ENCODE measurements at places on chromosomes 1 and 21. TPM values are rescaled to one million over a fixed set of nuclear protein-coding genes. Genes with fewer than 3 reads are reported as not detected.

DNA sequence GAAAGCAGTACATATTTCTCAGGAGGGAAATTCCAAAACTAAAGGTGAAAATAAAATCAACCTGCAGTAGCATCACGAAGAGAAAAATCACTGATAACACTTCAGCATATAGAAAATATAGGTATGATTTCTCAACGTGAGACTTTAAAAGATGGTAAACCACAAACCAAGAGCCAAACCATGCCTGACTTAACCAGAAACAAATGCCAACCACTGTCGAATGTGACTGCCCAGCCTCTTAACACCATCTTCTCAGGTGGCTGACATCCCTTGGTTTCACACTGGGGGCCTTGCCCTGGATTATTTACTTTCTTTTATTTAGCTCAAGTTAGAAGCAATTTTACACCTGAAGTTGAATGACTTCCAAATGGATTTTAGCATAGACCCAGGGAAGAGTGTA lies 10.1 kb downstream of the HMGCS2 start:
- no peak for DNase-seq

GRCh38 chr1:102578804-102579203 lies 529.5 kb downstream of the COL11A1 start:
- no peak for DNase-seq

GRCh38 chr1:151222130-151222529 lies 23.8 kb downstream of the PIP5K1A start:
- no peak for DNase-seq

DNA sequence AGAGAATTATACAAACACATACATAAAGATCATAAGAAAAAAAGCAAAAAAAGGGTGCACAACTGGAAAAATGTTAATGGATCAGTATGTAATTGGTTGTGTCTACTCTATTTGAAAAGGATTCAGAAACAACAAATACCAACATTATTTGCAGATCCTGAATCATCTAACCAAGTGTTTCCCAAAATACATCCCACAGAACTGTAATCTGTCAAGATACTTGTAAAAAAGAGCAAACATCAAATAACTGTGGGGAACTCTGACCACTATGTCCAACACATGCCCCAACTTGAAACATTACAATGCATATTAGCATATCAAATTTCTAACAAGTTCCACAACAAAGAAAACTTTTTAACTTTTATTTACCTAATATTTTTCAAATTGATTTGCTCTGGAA lies 22.6 kb downstream of the ANKRD13C start:
- no peak for DNase-seq

- no peak for DNase-seq
Observed at GRCh38 chr1:166511761-166512160, 327.5 kb upstream of the POGK start.

- DNase-seq, result peak; percentile 39
Observed at GRCh38 chr1:21290546-21290944, 282 bp upstream of the ECE1 start.

DNA sequence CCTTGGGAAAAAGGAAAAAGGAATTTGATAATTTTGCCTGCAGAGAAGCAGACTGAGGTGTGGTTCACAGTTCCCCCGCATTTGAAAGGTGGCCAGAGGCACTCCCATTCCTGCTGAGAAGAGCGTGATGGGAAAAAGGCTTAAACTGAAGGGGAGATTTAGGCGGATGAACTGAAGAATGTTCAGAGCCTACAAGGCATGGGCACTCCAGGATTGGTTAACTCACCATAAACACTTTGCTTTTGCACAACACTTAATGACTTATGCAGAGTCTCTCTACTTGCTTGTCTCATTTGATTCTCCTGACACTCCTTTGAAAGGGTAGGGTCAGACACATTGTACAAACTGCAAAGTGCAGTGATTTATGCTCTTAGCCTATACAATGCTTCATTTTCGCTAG lies 119.6 kb upstream of the RUNX1 start:
- DNase-seq, result no peak

GRCh38 chr1:56156971-56157876 lies 422.1 kb downstream of the PLPP3 start:
- no peak for DNase-seq

DNA sequence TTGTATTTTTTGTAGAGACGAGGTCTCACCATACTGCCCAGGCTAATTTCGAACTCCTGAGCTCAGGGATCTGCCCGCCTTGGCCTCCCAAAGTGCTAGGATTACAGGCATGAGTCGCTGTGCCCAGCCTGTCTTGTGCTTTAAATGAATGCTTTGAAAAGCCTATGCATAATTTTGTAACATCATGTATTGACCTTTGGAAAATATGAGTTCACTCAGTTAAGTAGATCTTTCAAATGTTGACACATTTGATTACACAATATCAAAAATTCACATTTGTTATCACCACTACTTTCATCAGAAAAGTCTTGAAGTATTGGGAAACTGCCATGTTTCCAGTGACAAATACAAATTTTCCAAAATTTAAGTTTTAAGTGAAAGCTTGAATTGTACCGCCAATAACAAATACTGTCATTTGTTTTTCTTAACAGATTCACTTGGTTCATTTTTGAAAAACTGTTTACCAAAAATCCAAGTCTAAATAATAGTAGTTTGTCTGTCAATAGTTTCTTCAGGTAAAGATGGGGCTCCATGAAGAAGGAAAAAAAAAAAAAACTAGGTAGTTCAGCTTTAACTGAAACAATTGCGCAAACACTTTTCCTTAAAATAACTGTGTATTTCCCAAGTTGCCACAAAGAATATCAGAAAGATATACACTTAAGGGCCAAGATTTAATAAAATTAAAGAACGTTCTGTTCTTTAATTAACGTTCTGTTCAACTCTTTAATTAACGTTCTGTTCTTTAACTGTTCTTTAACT lies 233.2 kb upstream of the NR5A2 start:
- no peak for DNase-seq

DNA sequence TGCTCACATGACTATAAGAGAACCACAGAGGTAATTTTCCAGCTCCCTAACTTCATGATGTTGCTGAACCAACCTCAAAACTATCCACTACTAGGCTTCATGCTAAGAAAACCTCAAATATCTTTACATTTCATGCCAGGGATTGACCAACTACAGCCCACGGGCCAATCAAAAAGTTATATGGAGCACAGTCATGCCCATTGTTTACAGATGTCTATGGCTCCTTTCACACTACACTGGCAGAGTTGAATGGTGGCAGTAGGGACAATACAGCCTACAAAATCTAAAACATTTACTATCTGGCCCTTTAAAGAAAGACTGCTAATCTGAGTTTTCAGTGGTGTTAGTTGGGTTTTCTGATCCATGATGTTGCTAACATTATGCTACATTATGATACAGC lies 154.8 kb downstream of the TM2D1 start:
- no peak for DNase-seq

DNA sequence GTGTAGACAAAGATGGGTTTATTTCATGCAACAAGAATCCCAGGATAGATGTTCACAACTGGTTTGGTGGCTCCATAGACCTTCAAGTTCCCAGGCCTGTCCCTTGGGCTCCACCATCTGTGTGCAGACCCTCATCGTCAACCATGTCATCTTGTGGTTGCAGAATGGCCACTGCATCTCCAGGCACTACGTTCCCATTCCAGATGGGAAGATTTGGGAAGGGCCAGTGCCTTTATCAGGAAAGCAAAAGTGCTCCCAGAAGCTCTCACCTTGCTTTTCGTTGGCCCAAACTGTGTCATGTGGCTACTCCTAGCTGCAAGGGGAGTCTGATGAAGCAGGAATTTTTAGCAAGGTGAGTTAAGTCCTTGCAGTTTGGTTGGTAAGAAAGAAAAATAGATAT lies 12.8 kb downstream of the TMCC2 start:
- no peak for DNase-seq

DNA sequence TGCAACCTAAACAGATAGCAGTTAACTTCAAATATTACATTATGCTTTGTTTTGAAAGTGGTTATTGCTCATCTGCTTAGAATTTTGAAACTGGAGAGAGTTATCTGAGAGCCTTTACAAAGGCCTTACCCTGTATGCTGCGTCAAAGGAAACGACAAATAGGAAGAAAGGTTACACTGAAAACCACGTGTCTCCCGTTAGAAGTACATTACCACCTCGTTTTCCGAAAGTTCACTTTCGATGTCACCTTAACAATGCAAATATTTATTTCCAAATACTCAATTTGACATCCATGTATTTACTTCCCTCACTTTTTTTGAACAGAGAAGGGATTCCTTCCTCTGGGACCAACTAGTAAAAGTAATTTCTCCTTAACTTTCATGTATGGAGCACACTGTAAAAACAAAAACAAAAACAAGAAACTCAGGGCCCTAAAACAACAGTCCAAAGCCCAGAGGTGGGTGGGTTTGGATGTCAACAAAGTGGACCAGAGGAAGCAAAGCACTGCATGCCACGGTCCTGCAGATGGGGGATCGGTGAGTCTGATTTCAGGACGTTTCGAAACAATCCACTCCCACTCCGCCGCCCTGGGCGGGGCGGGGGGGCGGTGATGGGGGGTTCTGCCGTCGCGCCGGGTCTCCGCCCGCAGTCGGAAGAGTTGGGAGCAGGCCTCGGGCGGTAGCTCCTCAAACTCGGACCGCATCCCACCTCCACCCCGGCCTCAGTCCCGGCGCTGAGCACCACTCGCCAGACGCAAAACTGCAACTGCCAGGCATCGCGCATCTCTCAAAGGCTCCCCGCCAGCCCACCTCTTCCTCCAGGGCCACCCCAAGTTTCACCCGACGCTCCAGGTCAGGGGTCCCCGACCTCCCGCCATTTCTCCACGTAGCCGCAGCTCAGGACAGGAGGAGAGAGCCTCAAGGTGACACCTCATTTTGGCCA lies 841 bp downstream of the ADSS2 start:
- peak; percentile 79 for DNase-seq

DNA sequence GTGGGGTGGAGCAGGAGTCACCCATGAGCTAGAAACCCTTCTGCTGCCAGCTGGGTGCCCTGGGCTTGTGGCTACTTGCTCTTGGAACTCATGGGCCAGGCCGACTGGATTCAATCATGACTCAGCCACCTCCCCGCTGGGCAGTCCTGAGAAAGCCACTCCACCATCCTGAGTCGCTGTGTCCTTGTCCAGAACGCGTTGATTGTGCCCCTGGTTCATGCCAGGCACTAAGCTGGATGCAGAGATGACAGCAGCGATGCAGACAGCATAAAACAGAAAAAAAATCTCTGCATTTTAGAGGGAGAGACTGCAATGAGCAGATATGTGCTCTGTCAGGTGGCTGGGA lies 10.6 kb downstream of the PADI1 start:
- no peak for DNase-seq

- no peak for DNase-seq
Observed at GRCh38 chr1:170290991-170291390, 145.2 kb downstream of the NTMT2 start.

- DNase-seq, result no peak
Observed at GRCh38 chr1:31027693-31028526, 37.6 kb downstream of the PUM1 start.

DNA sequence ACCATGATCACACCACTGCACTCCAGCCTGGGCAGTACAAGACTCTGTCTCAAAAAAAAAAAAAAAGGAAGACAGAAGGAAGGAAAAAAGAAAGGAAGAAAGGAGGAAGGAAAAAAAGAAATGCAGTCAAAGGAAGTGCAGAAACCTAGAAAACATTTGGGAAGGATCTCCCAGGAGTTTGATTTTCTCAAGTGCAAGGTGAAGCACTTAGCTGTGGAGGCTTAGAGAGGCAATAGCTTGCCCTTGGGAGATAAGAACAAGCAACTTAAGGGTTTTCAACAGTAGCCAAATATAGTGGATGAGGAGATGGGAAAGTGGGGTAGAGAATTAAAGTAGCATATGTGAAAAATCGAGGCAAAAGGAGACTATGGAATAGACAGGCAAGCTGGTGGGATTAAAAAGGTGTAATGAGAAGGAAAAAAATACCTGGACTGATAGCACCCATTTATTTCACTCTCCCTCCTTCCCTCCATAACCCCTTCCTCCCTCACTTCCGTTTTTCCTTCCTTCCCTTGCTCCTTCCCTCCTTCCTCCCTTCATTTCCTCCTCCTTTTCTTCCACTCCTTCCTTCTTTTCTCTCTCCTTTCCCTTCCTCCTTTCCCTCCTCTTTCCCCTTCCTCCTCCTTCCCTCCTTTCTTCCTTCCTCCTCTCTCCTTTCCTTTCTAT lies 6.8 kb upstream of the FAM89A start:
- no peak for DNase-seq

DNA sequence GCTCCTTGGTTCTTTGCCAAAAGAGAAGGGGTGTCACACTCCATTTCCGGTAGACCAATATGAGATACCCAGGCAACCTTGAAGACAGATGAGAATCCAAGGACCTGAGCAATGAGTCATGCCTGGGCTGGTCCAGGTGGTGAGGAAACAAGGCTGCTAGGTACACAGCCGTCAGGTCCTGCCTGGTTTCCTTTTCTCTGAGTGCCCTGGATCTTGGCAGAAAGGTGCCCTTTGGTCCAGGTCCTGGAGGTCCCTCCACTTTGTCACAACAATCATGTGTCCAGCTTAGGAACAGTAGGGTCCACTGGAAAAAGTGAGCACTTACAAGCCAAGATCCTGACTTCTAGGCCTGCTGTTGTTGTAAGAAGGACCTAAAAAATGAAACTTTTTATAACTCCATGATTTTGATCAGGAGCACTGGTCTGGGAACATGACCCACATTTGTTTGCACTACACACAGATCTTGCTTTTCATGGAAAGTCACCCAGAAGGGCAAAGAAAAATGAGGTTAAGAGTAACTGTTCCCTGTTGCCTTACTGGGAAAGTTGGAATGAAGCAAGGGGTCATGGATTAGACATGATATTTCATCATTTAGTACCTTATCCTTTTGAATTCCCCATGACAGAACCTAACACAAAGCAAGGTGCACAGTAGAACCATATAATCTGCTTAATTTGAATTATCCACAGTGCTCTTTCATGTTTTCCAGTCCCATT lies 94.7 kb downstream of the PAPPA2 start:
- DNase-seq, result no peak

GRCh38 chr1:245873068-245873467 lies 634.0 kb downstream of the SMYD3 start:
- no peak for DNase-seq

The SHISA4 gene
- 0.44 TPM for total RNA-seq

The FCRL6 gene
- not detected for total RNA-seq

The PDZK1IP1 gene
- total RNA-seq, result 0.94 TPM

The KIF14 gene
- 0.59 TPM for total RNA-seq

The GPBP1L1 gene
- total RNA-seq, result 177 TPM

The SH2D1B gene
- total RNA-seq, result not detected

The RBM34 gene
- 175 TPM for total RNA-seq

The ACTN2 gene
- total RNA-seq, result not detected

The CELA2B gene
- not detected for total RNA-seq

The CFHR1 gene
- not detected for total RNA-seq

The SLC45A1 gene
- total RNA-seq, result 0.86 TPM
